EL (cell line): ENCODE measurements at places on chromosomes 12 and 14.

- DNase-seq = no peak
Measured at GRCh38 chr12:21913823-21914222, 27.4 kb downstream of the ABCC9 start.

DNA sequence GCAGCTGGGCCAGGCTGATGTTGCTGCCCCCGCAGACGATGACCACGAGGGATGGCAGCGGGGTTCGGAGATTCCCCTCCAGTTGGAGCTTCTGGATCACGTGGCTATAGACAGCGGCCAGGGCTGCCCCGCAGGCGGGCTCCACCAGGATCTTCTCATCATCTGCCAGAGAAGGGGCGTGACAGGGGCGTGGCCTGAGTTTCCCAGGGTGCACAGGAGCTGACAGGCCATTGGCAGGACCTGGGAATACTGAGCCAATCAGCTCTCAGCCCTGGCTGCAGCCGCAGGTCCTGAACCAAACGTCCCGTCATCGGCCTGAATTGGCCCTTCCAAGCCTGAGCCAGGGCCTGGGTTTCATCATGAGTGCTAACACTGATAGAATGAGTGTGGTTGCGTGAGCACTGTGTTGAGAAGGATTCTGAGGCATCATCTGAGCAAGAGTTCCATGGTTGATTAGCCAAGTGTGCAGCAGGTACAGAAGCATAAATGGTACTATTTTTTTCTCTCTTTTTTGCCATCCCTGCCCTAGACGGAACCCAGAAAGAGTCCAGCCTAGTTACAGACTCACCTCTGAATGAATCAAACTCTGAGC, 10.6 kb downstream of the SDS start:
- DNase-seq = no peak

- no peak for DNase-seq
Measured at GRCh38 chr14:65506801-65507200, 94.3 kb downstream of the FUT8 start.

GRCh38 chr14:100450736-100451135, 127.6 kb downstream of the SLC25A47 start:
- no peak for DNase-seq
